ENCODE measurements at places on chromosomes 1 and 21. TPM values are rescaled to one million over a fixed set of nuclear protein-coding genes. Genes with fewer than 3 reads are reported as not detected.

The CLCNKB gene
- total RNA-seq, result not detected

GRCh38 chr1:60903591-60903990 lies 178.8 kb upstream of the NFIA start:
- no peak overlapping the region for H3K27ac ChIP-seq
- no peaks in the 10 kb centered on the region for H3K4me1 ChIP-seq
- no peak overlapping the region for H3K4me3 ChIP-seq
- DNase-seq, result no peak
- H3K27me3 ChIP-seq, result no peaks in the 10 kb centered on the region
- H3K36me3 ChIP-seq, result no peaks in the 10 kb centered on the region

DNA sequence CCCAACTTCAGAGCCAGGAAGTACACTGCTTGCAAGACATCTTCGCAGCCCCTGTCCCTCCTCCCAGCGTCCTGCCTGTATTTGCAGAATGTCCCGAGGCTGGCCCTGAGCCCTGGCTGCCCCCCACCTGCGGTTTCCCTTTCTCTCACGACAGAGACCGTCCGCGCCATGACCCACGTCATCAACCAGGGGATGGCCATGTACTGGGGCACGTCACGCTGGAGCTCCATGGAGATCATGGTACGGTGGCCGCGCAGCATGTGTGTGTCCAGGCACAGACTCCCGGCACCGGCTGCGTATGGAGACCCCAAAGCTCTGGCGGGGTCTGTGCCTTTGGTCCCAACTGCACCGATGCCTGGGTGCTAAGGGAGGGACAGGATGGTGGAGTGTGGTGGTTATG lies 48.6 kb downstream of the KCNAB2 start:
- no peaks in the 10 kb centered on the region for H3K4me1 ChIP-seq
- H3K36me3 ChIP-seq, result no peaks in the 10 kb centered on the region
- no peak overlapping the region for H3K4me3 ChIP-seq
- no peak for DNase-seq

The RHCE gene
- 0.18 TPM for total RNA-seq

DNA sequence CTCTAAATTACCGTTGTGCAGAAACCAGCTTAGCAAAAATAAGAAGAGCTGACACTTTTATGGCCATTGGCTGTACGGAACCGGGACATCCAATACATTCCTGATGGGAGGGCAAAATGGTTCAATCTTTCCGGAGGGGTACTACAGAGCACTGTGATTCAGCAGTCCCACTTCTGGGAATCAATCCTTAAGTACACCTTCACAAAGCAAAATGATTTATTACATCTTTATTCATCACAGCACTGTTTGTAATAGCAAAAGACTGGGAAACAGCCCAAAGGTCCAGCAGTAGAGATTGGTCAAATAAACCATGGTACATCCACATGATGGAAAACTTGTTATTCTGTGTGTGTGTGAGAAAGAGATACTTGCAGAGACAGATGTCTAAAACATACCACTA lies 9.7 kb downstream of the GNG12 start:
- no peak overlapping the region for H3K27ac ChIP-seq
- H3K4me1 ChIP-seq, result no peaks in the 10 kb centered on the region
- no peak overlapping the region for H3K4me3 ChIP-seq
- H3K27me3 ChIP-seq, result 0 out of 2 replicates have a peak, but pooled peaks cover 3% of the 10 kb centered on the region
- no peak for DNase-seq

DNA sequence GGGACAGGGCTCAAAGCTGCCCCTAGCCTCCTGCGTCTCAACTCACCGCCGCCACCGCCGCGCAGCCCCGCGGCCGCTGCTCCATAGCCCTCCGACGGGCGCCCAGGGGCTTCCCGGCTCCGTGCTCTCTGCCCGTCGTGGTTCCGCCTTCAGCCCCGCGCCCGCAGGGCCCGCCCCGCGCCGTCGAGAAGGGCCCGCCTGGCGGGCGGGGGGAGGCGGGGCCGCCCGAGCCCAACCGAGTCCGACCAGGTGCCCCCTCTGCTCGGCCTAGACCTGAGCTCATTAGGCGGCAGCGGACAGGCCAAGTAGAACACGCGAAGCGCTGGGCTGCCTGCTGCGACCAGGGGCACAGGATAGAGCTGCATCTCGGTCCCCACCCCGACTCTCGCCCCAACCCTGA lies at the start of gene TNFRSF25:
TNFRSF25 (minus strand) TSS at position 151 of the 400 bp plus-strand sequence; CDS start at position 85, 66 bp downstream.
- no peaks in the 10 kb centered on the region for H3K4me1 ChIP-seq
- no peak within 1 kb of the TSS for H3K27ac ChIP-seq
- no peak for DNase-seq
- no peaks in the 10 kb centered on the region for H3K36me3 ChIP-seq
- peaks cover 3% of the 10 kb centered on the region for H3K27me3 ChIP-seq

DNA sequence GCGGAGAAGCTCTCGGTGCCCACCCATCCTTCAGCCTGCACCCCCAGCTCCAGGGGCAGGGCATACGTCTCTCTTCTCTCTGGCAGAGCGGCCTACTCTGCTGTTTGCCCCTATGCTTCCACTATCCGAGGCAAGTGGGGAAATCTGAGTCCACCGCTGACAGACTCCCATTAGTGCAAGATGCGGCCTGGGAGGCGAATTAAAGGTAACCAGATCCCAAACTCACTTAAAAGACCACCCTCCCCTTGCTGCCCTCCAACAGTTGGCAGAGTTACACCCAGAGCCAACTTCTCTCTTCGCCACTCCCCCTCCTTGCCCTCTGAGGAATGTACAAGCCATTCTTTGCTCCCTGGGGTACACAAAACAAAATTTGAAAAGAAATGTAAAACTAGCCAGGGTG lies 6.4 kb downstream of the FOXD3 start:
- no peak for DNase-seq
- no peak overlapping the region for H3K4me3 ChIP-seq
- no peaks in the 10 kb centered on the region for H3K36me3 ChIP-seq
- H3K4me1 ChIP-seq, result no peaks in the 10 kb centered on the region
- H3K27ac ChIP-seq, result no peak overlapping the region

The DDAH1 gene
- 0.44 TPM for total RNA-seq

The BARHL2 gene
- not detected for total RNA-seq

DNA sequence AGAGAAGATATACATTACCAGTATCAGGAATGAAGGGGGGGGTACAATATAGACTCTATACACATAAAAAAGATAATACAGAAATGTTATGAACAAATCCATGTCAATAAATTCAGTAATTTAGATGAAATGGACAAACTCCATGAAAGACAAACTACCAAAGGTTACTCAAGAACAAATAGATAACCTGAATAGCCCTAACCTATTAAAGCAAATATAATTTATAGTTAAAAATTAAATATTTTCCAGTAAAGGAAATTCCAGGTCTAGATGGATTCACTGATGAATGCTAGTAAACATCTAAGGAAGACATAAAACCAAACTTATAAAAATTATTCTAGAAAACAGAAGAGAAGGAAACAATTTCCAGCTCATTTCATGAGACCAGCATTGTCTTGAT lies 13.2 kb downstream of the BLZF1 start:
- H3K4me3 ChIP-seq, result no peak overlapping the region
- H3K36me3 ChIP-seq, result no peaks in the 10 kb centered on the region
- no peak overlapping the region for H3K27ac ChIP-seq
- no peaks in the 10 kb centered on the region for H3K4me1 ChIP-seq

The ANKRD34A gene
- total RNA-seq, result 5.2 TPM

The GUCA2B gene
- total RNA-seq, result not detected

The ZMPSTE24 gene
- 32.6 TPM for total RNA-seq

The CLIC6 gene
- 31.9 TPM for total RNA-seq

- H3K4me3 ChIP-seq, result no peak overlapping the region
- DNase-seq, result no peak
- no peak overlapping the region for H3K27ac ChIP-seq
- no peaks in the 10 kb centered on the region for H3K4me1 ChIP-seq
- H3K27me3 ChIP-seq, result no peaks in the 10 kb centered on the region
- no peaks in the 10 kb centered on the region for H3K36me3 ChIP-seq
These were observed 85.7 kb upstream of the RALGPS2 start for GRCh38 chr1:178639326-178639725.

DNA sequence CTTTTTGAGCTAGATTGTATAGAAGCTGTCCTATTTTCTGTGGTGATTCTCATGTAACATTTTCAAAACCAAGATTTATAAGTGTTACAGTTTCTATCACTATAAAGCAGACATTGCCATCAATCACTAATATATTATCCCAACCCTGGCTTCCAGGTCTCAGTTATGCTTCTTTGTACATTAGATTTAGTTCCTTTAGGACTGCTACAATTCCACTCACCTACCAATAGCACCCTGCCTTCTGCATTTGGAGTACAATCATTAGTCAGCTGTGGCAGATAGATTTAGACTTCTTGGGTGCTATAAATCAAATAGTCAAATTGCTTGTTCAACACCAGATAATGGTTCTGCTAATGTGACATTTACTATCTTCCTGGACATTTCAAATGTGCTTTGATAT lies 281.6 kb downstream of the BRINP3 start:
- H3K36me3 ChIP-seq, result no peaks in the 10 kb centered on the region
- H3K4me1 ChIP-seq, result no peaks in the 10 kb centered on the region
- no peak overlapping the region for H3K27ac ChIP-seq
- no peak overlapping the region for H3K4me3 ChIP-seq

GRCh38 chr1:19154876-19155275 lies 55.2 kb downstream of the UBR4 start:
- DNase-seq, result no peak
- H3K27ac ChIP-seq, result no peak overlapping the region
- no peak overlapping the region for H3K4me3 ChIP-seq
- peaks cover 33% of the 10 kb centered on the region for H3K36me3 ChIP-seq
- no peaks in the 10 kb centered on the region for H3K27me3 ChIP-seq

The TRNP1 gene
- total RNA-seq, result 0.13 TPM

DNA sequence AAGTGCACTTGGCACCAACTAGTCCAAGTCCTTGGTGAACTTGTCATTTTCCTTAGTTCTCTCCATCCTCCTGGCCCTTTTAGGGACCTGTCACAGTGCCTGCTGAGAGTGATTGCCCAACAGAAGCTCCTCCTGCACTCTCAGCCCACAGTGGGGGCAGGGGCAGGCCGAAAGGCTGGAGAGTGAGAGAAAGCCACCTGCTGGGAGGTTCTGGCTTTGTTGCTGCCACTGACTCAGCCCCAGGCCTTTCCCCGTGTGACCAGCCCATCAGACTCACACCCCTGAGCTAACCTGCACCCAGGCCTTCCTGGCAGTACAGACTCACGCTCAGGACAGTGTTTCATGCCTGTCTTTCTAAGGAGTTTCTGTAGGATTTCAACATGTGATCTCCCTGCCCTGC lies 17.1 kb upstream of the PROK1 start:
- H3K4me3 ChIP-seq, result no peak overlapping the region
- H3K36me3 ChIP-seq, result no peaks in the 10 kb centered on the region
- peaks cover 3% of the 10 kb centered on the region for H3K27me3 ChIP-seq
- no peak overlapping the region for H3K27ac ChIP-seq
- DNase-seq, result no peak
- no peaks in the 10 kb centered on the region for H3K4me1 ChIP-seq

- DNase-seq, result no peak
- no peak overlapping the region for H3K4me3 ChIP-seq
- no peaks in the 10 kb centered on the region for H3K36me3 ChIP-seq
- H3K27me3 ChIP-seq, result no peaks in the 10 kb centered on the region
- H3K4me1 ChIP-seq, result no peaks in the 10 kb centered on the region
These were observed 105.6 kb upstream of the UBE2U start for GRCh38 chr1:64097859-64098258.

- H3K4me3 ChIP-seq, result no peak overlapping the region
- no peak for DNase-seq
- H3K27me3 ChIP-seq, result no peaks in the 10 kb centered on the region
- H3K4me1 ChIP-seq, result peaks cover 50% of the 10 kb centered on the region
These were observed 54.5 kb upstream of the NADK start for GRCh38 chr1:1832820-1833219.

DNA sequence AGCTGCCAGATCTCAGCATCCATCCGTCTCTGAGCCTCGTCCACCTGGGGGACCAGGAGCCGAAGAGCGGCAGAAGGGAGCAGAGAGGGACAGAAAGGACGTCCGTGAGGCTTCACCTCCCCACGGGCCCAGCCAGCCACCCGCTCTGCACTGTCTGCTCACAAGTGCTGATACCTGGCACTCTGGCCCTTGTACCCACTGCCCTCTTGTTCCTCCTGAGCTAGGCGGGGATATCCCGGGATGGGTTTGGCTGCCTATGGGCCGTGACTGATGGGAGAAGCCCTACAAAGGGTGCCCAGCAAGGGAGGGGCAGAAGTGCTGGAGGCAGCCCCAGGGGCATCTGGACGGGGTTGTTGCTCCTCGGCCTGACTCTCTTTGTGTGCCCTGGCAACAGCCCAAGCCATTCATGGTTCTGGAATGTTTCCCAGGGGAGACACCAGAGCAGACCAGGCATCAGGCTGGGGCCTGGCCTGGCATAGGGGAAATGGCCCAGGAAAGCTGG lies 57.6 kb downstream of the LDLRAD2 start:
- H3K27me3 ChIP-seq, result no peaks in the 10 kb centered on the region
- no peak for DNase-seq
- no peak overlapping the region for H3K4me3 ChIP-seq
- no peaks in the 10 kb centered on the region for H3K36me3 ChIP-seq

The NTNG1 gene
- total RNA-seq, result 1.4 TPM

DNA sequence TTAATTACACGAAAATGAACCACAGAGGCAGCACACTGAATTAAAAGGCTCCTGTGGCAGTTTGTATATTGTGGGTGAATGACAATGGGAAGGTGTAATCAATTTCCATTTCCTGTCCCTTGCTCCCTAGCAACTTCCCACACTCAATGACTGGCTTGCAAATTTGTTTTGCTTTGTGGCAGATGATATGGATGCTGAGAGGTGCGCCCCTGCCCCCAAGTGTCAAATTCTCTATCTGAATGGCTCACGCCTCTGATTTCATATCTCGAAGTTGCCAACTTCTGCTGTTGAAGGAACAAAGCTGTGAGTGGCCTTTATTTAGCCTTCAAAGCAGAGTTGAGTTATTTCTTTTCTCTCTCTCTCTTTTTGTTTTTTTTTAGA lies 86.0 kb downstream of the FOXD2 start:
- no peak for DNase-seq
- H3K27ac ChIP-seq, result no peak overlapping the region
- no peaks in the 10 kb centered on the region for H3K27me3 ChIP-seq
- no peaks in the 10 kb centered on the region for H3K4me1 ChIP-seq
- H3K4me3 ChIP-seq, result no peak overlapping the region
- no peaks in the 10 kb centered on the region for H3K36me3 ChIP-seq

- no peaks in the 10 kb centered on the region for H3K27me3 ChIP-seq
- no peak overlapping the region for H3K27ac ChIP-seq
- peaks cover 3% of the 10 kb centered on the region for H3K36me3 ChIP-seq
- no peaks in the 10 kb centered on the region for H3K4me1 ChIP-seq
- H3K4me3 ChIP-seq, result no peak overlapping the region
- no peak for DNase-seq
These were observed 85.1 kb downstream of the UBE4B start for GRCh38 chr1:10117865-10118264.

GRCh38 chr1:97837161-97837560 lies 83.7 kb downstream of the DPYD start:
- H3K4me3 ChIP-seq, result no peak overlapping the region
- H3K4me1 ChIP-seq, result no peaks in the 10 kb centered on the region
- DNase-seq, result no peak
- H3K27me3 ChIP-seq, result no peaks in the 10 kb centered on the region

- no peak overlapping the region for H3K4me3 ChIP-seq
- H3K36me3 ChIP-seq, result no peaks in the 10 kb centered on the region
- no peak overlapping the region for H3K27ac ChIP-seq
- DNase-seq, result no peak
These were observed 18.1 kb downstream of the JAK1 start for GRCh38 chr1:64948216-64948615.

The LCE1D gene
- not detected for total RNA-seq

GRCh38 chr1:206142011-206142410 lies 24.8 kb upstream of the AVPR1B start:
- DNase-seq, result no peak
- no peak overlapping the region for H3K4me3 ChIP-seq
- no peaks in the 10 kb centered on the region for H3K36me3 ChIP-seq
- no peak overlapping the region for H3K27ac ChIP-seq

Measured in GM12878 (cell line).